CD4-positive, alpha-beta T cell (primary cell): ENCODE measurements at places on chromosomes 1 and 21. TPM values are rescaled to one million over a fixed set of nuclear protein-coding genes. Genes with fewer than 3 reads are reported as not detected.

SPRR2E gene
- total RNA-seq, result not detected

TRABD2B gene
- not detected for total RNA-seq

FCER1G gene
- 2.0 TPM for total RNA-seq

PADI4 gene
- 0.75 TPM for total RNA-seq

SPRR2A gene
- not detected for total RNA-seq

RNU1-3 gene
- 4,982 TPM for total RNA-seq

RAB4A gene
- total RNA-seq, result 26.7 TPM

OR14C36 gene
- not detected for total RNA-seq

SLC30A10 gene
- not detected for total RNA-seq

PGLYRP4 gene
- not detected for total RNA-seq

OR2L8 gene
- total RNA-seq, result 0.55 TPM

KLHDC9 gene
- total RNA-seq, result 0.41 TPM

OR6Y1 gene
- not detected for total RNA-seq

SLFNL1 gene
- 0.17 TPM for total RNA-seq

TCEA3 gene
- 34.6 TPM for total RNA-seq

AMY1C gene
- not detected for total RNA-seq

PIGP gene
- total RNA-seq, result 11.1 TPM

MRAP gene
- total RNA-seq, result not detected

OSCP1 gene
- 2.4 TPM for total RNA-seq

DNA sequence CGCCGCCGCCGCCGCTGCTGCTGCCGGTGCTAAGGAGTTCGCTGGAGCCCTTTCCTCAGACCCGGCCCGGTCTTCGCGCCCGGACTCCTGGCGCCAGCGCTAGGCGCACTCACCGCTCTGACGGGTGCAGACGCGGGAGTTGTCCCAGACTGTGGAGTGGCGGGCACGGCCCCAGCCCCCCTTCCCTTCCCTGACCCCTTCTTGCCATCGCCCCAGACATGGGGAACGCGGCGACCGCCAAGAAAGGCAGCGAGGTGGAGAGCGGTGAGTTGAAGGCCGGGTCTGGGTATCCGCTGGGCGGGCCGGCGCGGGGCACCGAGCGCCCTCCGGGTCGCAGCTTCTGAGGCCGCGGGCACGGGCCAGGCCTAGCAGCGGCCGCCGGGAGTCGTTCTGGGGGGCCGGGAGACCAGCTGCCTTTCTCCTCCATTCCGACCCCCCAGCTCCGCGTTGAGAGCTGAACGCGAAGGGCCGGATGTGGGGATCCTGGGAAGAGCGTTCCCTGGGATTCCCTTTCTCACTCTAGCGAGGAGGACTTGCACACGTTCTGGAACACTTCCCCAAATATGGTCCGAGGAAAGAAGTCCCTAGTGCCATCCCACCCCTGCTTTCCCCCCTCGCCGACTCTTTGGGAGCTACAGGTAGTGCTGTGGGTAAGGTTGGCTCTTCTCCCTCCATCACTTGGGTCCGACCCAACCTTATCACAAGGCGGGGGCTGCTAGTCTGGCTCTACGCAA, 65.8 kb upstream of the PRKACB start:
- no peak for DNase-seq

DNA sequence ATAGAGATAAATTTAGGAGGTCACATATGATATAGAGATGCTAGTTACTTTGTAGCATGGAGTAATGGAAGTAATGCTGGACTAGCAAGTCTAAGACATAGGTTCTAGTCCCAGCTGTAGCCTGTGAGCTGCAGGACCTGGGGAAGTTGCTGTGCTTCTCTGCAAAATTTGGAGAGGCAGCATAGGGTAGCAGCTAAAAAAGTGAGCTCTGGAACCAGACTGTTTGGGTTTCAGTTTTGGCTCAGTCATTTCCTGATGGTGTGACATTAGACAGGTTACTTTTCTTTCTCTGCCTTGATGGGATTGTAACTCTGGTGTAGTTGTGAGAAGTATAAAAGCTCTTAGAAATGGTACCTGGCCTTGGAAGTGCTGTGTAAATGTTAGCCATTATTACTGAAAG, 3.3 kb downstream of the METTL13 start:
- DNase-seq, result no peak

- no peak for DNase-seq
Observed at GRCh38 chr1:100510451-100510850, 27.5 kb upstream of the GPR88 start.

- DNase-seq, result peak; percentile 62
Observed at GRCh38 chr1:22024485-22025367, 23.3 kb downstream of the CELA3A start.

DNA sequence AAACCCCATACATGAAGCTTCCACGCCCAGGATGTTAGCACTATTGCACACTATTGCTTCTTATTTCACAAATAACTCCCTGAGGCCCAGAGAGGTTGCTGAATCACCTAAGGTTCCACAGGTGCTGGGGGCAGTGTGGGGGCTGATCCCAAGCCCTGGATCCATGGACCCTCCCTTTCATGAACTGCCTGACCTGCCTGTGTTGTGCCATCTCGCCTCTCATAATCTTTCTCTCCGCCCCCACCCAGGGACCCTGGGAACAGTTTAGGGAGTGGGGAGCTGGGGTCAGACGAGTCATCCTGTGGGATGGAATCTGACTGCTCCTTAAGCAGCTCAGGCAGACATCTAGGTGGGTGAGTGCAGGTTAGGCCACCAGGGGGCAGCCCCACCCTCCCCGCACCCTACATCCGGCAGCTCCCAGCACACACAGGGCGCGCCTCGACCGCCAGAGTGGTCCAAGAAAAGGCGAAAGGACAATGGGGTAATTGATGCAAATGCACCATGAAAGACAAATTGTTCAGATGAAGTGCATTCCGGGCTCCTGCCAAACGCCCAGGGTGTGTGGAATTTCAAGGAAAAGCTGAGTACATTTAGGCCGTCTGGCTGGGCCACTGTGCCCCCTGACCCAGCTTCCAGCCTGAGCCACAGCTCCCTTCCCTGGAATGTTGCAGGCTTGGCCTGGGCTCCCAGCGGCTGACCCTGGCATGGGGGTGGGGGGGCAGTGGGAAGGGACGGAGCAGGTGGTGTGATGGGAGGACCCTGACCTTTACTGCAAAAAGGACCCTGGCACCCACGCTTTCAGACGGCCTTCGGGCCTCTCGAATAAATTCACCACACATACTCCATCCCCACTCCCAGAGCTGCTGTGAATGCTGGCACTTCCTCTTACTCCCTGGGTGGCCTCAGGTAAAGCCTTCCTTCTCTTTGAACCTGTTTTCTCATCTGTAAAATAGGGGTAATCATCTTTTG, 20.8 kb downstream of the PHLDA3 start:
- DNase-seq, result peak; percentile 68

- no peak for DNase-seq
Observed at GRCh38 chr1:29936031-29936544, 699.8 kb downstream of the PTPRU start.

GRCh38 chr1:208101661-208102431, 142.3 kb downstream of the PLXNA2 start:
- DNase-seq, result no peak

- DNase-seq, result no peak
Observed at GRCh38 chr1:11653101-11653860, 948 bp downstream of the FBXO2 start.

DNA sequence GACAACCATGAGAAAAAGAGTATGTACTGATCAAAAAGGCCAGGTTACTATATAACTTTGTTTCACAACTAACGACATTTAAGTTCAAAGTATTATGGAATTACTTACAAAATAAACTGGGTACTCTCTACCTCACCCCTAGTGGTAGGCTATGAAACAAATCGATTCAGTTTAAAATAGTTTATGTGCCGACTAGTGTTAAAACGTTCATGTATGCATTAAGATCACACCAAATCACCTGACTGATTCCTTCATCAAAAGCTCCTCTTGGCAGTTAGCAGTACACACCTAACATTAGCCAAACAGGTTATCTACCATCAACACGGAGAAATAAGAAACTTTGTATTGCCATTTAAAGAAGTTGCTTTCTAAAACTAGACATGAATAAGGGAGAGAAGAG, 137.1 kb downstream of the AKT3 start:
- no peak for DNase-seq

DNA sequence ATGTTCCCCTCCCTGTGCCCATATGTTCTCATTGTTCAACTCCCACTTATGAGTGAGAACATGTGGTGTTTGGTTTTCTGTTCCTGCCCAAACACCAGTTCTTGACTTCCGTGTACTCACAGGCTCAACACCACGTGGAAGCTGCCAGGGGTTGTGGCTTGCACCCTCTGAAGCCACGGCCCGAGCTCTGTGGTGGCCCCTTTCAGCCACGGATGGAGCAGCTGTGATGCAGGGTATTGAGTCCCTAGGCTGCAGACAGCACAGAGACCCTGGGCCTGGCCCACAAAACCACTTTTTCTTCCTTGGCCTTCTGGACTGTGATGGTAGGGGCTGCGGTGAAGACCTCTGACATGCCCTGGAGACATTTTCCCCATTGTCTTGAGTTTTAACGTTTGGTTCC, 111.6 kb downstream of the SYT14 start:
- no peak for DNase-seq

GRCh38 chr1:63641615-63642014, 48.4 kb downstream of the PGM1 start:
- no peak for DNase-seq

DNA sequence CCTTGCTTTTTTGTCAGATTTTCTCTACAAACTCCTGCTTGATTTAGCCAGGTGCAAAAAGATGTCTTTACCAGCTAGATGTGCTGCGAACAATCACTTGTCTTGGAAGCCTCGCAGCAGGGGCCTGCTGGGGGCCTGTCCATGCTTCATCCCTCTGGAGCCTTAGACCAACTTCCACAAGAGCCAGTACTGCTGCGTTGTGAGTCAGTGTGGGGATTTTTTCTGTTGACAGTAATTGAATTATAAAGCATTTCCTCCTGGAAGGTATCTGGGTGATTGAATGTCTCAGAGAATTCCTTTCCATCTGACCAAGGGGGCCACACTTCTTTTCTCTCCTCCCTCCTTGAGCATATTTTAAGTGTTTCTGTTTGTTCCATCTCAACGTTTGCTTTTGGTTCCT, 40.4 kb upstream of the LDLRAP1 start:
- no peak for DNase-seq

- no peak for DNase-seq
Observed at GRCh38 chr1:85244271-85245061, 15.0 kb downstream of the C1orf52 start.

- DNase-seq, result no peak
Observed at GRCh38 chr1:207983044-207983635, 72.2 kb upstream of the CD34 start.

DNA sequence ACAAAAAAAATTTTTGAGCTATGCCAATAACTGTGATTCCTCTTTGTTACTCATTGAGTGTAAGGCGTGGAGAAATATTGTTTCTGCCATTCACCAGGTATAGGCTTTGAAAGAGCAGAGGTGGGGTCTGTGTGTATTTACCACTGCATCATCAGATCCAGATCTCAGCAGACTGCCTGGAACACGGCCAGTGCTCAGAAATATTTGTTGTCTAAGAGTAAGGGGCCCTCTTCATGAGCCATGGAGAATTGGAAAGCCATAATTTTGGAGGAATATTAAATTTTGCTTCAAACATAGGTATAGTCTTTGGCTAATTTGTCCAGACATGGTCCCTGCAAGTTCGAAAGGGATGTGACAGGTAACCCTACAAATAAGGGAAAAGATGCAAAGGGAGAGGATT, 231.3 kb upstream of the IRF2BP2 start:
- no peak for DNase-seq

DNA sequence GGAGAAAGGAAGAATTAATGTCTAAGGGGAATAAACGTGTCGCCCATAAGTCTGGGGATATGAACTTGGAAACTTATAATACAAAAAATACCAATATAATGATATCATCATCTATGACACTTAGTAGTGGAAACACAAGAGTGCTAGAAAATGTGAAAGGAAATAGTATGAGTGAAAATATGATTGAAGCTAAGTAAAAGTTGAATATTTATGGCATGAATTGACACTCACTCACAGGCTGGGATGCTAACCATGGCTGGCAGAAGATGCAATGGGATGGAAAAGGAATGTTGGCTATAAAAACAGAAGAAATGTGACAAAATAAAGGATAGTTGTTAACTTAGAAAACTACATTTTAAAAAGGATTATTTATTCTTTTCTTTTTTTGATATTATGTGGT, 120.1 kb downstream of the XPR1 start:
- DNase-seq, result no peak

- DNase-seq, result no peak
Observed at GRCh38 chr1:169483500-169483966, 2.2 kb downstream of the SLC19A2 start.

GRCh38 chr1:115476616-115477015, 138.6 kb upstream of the NGF start:
- DNase-seq, result no peak

DNA sequence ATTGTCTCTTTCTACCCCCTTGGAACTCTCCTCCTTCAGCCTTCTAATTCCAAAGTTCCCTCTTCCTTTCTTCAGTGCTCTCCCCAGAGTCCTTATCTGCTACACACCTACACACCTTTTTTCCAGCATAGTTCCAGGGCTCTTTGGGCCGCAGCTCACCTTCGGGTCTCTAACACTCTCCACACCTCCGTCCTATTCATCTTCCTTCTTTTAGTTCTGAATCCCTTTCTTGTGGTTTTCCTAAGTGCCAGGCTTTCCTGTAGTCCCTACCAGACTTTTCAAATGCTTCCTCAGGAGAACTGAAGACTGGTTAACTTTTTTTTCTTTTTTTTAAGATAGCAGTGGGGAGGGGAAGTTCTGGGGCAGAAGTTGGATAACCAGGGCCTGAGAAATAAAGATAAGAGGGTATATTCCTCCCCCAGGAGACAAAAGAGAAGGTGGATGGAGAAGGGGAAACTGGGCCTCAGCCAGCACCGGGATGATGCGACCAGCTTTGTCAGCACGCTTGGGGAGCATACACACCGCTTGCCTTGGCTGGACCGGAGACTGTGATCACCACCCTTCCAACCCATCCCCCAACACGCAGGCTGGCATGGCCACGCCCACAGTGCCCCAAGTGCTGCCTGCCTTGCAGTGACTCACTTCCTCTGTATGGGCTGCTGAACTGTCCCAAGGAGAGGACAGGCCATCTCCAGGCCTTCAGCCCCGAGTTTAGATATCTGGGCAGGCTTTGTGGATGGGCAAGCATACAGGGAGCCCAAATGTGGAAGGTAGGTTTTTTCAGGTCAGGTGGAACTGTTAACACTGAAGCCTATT, 2.5 kb upstream of the CERS2 start:
- DNase-seq, result peak; percentile 41

DNA sequence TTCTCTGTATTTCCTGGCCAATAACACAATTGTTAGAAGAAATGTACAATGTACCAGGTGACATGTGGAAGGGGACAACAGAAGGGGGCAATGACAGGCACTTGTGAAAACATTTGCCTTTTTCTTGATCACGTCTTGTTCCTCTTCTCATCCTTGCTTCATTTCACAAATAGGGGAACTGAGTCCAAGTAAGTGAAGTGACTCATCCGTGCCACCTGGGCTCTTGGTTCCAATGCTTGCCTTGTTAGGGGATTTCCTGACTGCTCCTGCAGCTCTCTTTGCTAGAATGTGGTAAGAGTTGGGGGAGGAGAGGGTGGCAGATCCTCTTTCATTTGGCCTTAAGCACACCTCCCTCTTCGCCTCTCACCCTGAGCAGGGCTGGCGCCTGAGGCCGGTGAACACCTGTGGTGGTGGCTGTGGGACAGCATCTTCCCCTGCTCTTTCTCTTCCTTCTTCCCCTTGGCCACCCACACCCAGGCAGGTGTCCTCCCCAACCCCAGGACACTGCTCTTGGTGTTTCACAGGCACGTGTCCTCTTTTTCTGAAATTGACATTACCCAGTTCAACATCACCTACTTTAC, 2.2 kb upstream of the RHEX start:
- peak; percentile 12 for DNase-seq
